ENCODE measurements at places on chromosomes 1 and 21.

GRCh38 chr1:15452866-15453571, 3.5 kb upstream of the CELA2A start:
- no peak for DNase-seq

GRCh38 chr1:63200676-63201075, 121.7 kb upstream of the FOXD3 start:
- no peak for DNase-seq

DNA sequence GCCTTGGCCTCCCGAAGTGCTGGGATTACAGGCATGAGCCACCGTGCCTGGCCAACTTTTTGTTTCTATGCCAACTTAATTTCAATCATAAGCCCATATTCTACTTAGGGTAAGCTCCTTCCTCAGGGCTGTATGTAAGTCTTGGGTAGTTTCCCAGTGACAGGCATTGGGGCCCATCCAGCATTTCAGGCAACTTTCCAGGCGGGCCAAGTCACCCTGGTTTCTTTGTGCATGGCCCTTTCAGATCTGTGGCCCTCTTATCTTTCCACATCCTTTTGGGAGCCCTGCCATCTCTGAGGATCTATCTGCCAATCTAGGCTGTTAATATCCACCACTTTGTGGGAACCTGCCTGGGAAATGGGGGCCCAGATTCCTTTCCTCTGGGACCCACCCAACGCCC, 58.7 kb downstream of the TNN start:
- peak; percentile 7 for DNase-seq

- no peak for DNase-seq
These were observed 425.5 kb downstream of the KCTD3 start for GRCh38 chr1:215992620-215993019.

- no peak for DNase-seq
These were observed 431 bp downstream of the MTARC1 start for GRCh38 chr1:220787069-220787619.

DNA sequence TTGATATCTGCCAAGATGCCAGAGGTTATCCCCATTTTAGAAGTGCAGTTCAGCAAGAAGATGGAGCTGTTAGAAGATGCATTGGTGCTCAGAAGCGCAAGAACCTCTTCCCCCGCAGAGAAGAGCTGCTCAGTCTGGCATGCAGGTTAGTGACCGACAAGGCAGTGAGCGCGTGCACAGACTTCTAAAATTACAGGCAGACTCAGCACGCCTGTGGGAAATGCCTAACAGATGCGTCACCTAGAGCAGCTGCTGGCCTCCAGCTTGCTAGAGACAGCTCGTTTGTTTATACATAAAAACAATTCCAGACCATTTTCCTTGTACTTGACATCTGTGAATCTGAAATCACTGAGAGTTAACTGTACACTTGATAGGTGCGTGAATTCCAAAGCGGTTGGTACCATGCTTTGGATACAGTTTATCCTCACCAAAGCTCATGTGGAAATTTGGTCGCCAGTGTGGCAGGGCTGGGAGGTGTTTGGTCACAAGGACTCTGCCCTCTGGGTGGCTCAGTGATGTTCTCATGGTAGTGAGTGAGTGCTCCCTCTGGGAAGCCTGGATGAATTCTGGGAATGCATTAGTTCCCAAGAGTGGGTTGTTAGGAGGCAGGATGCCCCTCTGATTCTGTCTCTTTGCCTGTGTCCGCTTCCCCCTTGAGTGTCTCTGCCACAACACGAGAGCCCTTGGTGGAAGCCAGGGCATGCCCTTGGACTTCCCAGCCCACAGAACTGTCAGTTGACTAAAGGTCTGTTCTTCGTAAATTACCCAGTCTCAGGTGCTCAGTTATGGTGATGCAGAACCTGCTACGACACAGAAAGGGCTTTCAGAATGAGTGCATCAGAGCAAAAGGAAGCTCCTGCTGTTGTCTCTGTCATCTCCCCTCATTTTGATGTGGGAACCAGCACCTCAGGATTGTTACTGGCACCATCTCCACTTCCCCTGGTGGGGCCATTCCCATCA, 24.4 kb downstream of the SNAP47 start:
- DNase-seq: peak; percentile 76

DNA sequence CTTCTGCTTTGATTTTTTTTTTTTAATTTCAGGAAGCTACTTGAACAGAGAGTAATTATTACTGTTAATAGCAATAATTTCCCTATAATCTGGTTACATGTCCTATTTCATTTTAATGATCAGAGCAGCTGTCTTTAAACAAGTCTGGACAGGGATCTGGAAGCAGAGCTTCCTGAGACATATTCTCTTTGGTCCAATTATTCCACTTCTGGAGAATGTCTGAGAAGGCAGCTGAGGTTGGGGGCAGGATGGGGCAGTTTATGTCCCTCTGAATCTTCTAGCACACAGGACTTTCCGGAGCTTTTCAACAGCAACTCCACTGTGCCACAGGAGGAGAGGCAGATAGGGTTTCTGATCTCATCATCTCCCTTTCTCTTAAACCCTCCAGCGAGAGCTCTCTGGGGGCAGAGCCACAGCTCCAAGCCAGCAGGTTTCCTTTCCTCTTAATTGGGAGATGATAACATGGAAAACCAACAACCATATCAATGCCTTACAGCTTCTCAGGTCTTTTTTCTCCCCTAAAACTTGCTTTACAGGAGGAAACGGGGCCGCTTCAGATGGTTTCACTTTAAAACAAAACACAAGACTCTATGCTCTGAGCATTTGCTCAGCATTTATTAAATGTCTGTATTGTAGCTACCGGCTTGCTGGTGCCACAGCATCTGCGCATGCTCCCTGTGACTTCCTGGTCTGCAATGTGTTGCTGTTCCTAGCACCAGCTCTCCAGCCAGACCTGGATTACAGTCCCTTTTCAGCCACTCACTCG, 425.7 kb upstream of the USP24 start:
- peak; percentile 60 for DNase-seq

DNA sequence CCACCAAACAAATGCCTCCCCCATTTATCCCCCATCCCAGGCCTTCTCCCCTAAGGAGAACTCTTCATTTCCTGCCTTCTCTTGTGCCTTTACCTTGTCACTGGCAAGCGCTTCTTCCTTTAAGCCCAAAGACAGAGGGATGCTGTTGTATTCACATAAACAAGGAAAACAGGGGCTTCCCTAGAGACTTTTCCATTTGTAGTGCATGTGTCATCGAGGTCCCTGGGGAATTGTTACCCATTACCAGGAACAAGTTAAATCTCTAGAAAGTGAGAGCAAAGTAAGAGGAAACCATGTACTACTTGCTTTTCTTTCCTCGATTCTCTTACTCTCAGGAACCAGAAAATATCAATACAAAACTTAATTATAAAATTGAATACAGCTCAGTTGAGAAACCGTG, 114.4 kb upstream of the DPT start:
- no peak for DNase-seq

DNA sequence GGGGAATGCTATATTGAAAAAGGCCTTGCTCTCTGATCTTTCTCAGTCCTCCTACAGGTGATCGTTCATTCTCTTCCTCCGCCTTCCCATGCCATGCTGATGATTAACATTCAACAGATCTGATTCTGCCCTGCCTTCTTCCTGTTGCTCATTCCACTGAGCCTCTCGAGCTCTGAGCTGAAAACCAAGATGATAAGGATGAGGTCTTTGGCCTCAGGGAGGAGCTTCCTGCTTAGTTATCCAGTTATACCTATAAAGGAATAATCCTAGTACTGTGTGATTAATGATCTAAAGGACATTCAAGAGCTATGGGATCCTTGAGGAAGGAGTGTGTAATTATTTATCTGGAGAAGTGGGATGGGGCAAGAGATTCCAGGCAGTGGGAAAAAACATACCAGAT, 25.2 kb upstream of the MAP3K7CL start:
- no peak for DNase-seq
